WERI-Rb-1 (cell line): ENCODE measurements at places on chromosomes 12 and 14.

GRCh38 chr12:53852061-53852460, 86.6 kb upstream of the HOXC13 start:
- no peak for DNase-seq

DNA sequence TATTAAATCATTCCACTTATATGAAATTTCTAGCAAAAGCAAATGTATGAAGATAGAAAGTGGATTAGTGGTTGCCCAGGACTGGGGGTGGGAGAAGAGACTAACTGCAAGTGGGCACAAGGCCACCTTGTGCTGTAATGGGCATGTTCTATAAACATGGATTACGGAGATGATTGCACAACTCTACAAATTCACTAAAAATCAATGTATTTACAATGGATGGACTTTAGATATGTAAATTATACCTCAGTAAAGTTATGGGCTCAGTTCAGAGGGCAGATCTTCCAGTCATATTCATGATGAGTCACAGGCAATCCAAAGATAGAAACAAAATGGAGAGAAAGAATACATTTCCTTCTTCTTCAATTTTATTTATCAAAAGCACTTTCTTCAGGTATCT, 173.9 kb downstream of the NDUFA12 start:
- no peak for DNase-seq

DNA sequence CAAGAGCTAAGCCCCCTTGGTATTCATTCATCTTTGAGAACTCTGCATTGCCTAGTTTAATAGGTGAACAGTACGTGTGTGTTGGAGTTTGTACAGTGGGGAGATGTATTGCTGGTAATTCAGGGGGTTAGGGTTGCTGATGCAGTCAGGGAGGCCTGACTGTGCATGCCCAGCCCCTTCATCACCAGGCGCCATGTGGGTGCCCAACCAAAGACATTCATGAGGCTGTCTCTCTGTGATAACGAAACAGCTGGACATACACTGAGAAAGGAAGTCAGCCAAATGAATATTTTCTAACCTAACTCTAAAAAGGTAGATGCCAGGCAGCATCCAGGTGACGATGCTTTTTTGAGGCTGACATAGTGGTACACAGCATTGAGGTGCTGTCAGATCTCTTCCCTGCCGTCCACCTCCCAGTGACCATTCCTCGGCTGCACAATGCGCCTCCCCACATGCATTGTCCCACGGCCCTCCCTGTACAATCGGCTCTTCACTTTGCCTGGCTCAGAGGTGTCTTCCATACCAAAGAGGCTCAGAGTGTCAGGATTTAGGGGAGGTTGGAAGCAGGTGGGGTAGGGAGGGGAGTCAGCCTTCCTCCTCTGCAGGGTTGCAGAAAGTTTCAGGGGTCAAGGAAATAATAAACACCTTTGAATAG, 19.0 kb downstream of the EML1 start:
- no peak for DNase-seq

- DNase-seq: no peak
Observed at GRCh38 chr12:106157802-106158201, 19.0 kb upstream of the NUAK1 start.

GRCh38 chr12:88743946-88744685, 163.8 kb upstream of the KITLG start:
- DNase-seq: no peak

DNA sequence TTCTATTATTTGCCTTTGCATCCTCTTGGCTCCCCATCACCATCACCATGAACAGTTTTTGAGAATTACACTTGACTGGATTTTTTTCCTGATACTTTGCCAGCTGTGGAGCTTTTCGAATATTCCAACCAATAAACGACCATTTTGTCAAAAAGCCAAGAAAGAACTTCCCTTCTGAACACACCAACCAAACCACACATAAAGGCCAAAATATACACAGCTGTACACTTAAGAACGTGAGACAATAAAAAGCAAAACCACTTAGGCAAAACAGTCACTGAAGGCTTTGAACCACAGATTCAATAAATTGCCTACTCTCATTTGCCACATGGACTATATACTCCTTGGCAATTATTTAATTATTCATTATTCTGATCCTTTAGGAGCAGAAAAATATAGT, 1.1 kb downstream of the C14orf93 start:
- DNase-seq: no peak

- no peak for DNase-seq
Observed at GRCh38 chr12:116217045-116217735, 60.3 kb downstream of the MED13L start.

DNA sequence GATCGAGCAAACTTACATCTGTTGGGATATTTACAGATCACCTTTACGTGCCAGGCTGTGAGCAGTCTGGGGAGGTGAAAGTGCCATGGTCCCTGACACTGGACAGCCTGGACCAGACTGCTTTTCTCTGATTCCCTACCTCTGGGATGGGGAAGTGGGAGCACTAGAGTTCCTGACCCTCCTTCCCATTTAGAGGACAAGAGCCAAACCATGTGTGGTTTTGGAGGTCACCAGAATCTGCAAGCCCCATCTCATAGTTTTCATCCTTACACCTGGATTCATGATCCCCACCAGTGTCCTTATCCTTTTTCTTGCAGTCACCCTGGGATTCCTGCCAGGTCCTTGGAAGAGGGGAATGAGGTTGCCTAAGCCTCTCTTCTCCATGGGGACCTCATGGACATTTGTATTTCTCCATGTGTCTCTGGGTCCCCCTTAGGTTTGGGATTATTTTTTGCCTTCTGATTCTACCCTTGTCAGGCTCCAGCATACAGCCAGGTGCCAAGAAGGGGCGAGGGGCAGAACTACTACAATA, 1.5 kb upstream of the WNT10B start:
- DNase-seq: no peak

- no peak for DNase-seq
Observed at GRCh38 chr12:82971584-82971983, 284.9 kb downstream of the TMTC2 start.

GRCh38 chr14:23492618-23493272, 23.2 kb downstream of the NGDN start:
- no peak for DNase-seq

DNA sequence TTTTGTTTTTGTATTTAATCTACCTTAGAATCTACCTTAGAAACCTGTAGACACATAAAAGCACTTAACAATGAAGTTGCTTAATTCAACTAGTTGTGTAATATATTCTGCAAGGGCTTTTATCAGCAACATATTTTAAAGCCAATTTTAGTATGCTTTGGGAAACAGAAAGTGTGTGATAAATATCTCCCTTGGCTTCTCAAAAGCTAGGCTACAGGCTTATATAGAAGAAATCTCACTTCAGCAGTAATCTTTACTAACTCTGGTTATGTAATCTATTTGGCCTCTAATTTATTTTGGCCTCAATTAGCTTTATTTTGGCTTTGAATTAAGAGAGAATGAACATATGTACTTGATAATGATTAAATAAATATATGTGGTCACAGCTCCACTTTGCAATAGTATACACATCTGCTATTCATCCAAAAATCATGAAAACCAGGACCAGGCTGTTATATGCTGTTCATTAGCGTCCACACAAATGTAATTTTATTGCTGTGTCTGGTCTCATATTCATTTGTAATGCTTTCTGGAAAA, 37.2 kb downstream of the LRP6 start:
- no peak for DNase-seq

- no peak for DNase-seq
Observed at GRCh38 chr12:121096199-121096798, 36.4 kb upstream of the P2RX7 start.

DNA sequence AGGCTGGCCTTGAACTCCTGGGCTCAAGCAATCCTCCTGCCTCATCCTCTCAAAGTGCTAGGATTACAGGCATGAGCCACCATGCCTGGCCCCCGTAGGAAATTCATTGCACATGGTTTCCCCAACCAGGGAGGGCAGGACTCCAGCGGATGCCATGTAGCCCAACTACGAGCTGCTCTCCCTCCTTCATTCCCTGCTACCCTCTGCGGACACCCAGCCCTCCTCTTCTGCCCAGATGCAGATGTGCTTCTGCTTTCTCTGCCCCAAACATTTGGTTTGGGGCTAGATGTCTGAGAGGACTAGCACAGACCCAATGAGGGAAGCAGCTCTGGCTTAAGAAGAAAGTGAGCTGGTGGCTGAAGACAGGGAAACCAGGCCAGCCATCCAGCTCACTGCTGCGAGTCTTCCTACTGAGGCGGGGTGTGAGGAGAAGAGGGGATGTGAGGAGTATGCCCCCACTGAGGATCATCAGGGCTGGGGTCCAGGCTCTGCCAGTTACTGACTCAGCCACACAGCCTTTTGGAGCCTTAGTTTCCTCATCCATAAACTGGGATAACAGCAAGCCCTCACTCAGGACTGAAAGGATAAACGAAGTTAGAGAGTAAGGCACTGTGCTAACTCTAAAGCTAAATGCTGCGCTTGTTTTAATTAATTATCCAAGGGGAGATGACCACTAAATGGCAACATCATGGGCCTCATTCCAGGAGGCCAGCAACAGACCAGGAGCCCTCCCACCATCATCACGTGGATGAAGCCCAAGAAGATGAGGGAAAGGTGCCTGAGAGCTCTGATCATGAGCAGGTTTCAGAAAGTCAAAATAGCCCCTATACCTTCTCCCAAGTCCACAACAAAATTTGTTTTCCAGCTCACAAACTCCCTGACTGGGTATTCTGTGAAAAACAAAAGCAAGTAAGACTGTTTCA, 10.9 kb downstream of the CTDSP2 start:
- no peak for DNase-seq
